ENCODE measurements at places on chromosomes 16 and 17.

DNA sequence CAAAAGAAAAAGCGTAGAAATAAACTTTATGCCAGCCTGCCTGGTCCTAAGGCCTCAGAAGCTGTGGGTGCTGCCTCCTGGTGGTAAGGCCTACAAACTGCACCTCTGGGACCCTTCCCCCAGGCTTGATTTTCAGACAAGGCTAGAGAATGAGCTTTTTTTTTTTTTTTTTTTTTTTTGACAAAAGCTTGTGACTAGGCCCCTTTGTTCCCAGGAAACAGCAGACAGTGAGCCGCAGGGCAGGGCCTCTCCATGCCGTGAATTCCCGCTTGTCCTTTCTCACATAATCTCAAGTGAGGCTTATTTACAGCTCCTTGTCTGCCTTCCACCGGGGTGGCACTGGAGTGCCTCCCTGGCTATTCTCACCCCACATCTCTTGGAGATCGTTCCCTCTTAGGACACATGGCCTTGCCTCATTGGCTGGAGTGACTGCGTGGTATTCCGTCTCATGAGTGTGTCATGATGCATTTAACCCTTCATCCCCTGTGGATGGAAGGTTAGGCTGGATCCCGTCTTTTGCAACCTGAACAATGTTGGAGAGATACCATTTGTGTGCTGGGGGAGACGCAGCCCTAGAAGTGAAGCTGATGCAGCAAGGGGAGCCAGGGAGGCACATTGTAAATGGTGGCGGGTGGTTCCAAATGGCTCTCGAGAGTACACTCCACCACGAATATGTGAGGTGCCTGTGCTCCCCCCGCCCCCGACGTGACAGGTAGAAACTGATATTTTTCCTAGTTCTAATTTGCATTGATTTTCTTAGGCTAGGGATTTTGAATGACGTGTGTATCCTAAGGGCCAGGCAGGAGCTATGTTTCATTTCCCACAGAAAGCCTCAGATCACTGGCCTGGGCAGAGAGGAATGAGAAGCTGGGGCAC is 49.6 kb downstream of the USP22 start:
- DNase-seq: peak; percentile 38

DNA sequence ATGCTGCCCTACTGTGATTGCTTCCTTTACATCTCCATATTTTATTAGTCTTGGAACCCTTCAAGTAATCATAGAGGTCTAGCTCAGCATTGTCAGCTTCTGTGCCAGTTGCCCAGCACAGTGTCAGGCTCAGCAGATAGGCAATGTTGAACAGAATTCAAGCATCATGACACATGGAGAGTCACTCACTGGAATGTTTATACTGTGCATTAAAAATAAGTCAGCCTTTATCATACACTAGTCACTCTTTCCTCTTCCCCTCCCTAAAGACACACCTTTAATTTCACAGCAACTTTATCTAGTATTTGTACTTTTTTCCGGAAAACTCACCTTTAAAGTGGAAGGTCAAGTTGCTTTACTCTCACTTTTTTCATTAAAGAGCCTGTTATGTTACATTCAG is 253.8 kb upstream of the CDH11 start:
- no peak for DNase-seq

GRCh38 chr16:3661311-3661710 is 6.8 kb downstream of the DNASE1 start:
- no peak for DNase-seq

- no peak for DNase-seq
Observed at GRCh38 chr17:8826808-8827435, 27.8 kb upstream of the MFSD6L start.

DNA sequence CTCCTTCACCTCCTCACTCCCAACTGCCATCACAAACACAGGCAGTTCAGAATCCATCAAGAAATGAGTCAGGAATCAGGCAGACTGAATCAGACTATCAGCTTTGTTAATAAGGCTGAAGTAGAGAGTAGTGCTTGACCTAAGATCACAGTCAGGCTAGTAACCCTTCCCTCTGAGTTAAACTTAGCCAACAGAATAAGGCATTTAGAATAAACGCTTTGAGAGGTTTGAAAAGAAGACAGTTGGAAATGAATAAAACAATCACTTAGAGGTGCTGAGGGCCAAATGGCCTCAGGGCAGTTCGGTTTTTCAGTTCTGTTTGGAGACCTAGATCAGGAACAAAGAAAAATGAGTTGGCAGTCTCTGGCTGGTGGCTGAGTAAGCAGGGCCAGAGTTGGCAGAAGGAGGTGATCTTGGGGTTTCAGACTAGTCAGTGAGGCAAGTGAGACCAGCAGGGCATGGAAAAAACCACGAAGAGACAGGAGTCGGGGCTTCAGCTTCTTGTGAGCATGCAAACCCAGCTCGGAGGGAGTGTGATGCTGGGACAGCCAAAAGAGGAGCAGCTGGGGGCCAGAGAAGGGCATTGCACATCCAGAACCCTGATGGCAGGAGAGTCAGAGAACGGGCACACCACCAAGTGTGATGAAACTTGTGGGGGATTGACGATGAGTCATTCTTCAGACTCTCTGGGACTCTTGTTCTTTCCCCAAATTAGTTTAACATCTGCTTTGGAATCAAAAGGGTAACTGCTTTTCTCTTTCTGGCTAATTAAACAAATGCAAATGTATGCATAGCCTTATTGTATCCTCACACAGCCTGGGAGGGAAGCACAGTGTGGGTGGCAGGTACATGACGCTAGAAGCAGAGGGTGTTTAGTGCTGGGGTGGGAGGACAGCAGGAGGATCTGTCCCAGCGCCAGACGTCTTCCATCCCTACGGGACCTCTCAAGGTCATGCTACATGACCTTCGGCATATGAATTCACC is 54.8 kb downstream of the SPECC1 start:
- DNase-seq: no peak

DNA sequence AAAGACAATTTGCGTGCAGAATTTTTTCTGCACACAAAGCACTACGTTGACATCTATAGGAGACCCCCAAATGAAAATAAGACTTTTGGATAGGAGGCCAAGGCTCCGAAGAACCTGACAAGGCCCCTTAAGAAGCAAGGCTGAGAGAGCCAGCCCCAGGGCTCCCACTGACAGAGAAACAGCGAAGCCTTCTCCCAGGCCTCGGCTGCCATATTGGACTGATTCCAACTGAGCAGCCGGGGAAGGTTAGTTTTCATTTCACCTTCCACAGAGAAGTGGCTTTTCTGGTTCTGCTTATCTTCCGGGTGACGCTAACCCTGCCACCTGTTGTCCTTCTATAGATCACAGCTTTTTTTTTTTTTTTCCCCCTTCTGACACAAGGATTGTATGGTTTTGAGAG is 356.7 kb downstream of the SOX9 start:
- peak; percentile 78 for DNase-seq

- DNase-seq: no peak
Observed at GRCh38 chr17:44995436-44996001, 27.4 kb upstream of the C1QL1 start.

DNA sequence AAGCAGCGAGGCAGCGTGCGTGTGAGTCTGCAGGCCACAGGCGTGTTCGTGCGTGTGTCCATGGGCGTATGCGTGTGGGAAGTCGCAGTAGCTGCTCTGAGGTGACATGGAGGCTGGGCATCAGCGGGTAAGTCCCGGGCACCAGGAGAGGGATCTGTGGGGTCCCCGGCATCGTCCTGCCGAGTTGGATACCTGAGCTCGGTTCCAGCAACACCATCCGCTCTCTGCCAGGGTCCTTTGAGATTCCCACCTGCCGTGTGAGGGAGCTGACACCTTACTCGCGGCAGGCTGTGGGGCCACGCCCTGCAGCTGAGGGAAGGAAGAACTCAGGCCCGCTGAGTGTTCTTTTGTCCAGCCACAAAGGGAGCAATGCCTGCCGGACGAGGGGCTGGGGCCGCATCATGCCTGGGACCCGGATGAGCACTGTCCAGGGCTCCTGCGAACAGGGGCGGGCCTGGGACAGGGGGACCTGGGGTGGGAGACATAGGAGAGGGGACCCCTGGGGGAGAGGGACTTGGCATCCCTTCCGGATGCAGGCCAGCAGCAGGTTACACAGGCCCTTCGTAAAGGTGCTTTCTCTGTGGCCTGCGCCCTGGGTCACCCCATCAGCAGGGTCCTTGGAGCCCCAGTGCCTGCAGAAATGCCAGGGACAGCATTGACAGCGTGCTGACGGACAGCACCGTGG is 5.0 kb upstream of the SNAI3 start:
- no peak for DNase-seq

GRCh38 chr17:42814633-42815399 is 9.3 kb downstream of the BECN1 start:
- no peak for DNase-seq

GRCh38 chr17:37043201-37043600 is 94.4 kb downstream of the AATF start:
- DNase-seq: no peak
